ENCODE measurements at places on chromosomes 16 and 17. TPM values are rescaled to one million over a fixed set of nuclear protein-coding genes. Genes with fewer than 3 reads are reported as not detected.
A peak's percentile ranks its signal among the peaks of the same experiment; 100 is the strongest.

The OR1G1 gene
- total RNA-seq = not detected

The KCNH6 gene
- total RNA-seq = not detected

- H3K4me3 ChIP-seq = no peak overlapping the region
- no peak for DNase-seq
- no peak overlapping the region for H3K27ac ChIP-seq
- H3K36me3 ChIP-seq = peaks cover 20% of the 10 kb centered on the region
Measured at GRCh38 chr16:58120234-58120633, 8.9 kb downstream of the CFAP20 start.

DNA sequence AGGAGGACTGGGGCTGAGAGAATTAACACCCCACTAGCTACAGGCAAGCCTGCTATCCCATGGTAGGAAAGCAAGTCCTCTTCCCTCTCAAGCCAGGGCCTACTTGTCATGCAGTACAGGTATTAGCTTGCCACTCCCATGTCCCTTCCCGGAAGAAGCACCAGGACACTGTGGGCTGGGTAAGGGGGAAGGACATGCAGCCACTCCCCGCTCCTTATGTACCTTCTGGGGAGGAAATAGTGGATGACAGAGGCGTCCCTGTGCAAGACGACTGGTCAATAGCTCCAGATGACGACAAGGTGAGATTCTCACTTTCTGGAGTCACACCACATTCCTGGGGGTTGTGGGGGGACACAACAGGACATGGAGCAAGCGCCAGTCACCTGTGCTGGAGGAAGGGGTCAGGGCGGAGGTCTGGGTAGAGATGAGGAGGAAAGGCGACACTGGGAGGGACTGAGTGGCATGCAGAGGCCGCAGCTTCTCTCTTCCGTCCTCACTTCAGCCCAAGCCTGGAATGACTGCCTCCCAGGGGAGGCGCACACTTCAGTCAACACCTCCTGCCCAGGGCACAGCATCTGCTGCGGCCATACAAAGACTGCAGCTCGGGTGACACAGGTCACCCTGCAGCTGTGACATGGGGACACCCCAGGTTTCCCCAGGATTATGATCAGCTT lies 15.1 kb upstream of the FOXJ1 start:
- no peak overlapping the region for H3K4me3 ChIP-seq
- H3K27me3 ChIP-seq = no peaks in the 10 kb centered on the region
- no peaks in the 10 kb centered on the region for H3K36me3 ChIP-seq
- peaks cover 24% of the 10 kb centered on the region for H3K4me1 ChIP-seq
- DNase-seq = peak; percentile 87

GRCh38 chr17:2214047-2214928 lies 89.3 kb downstream of the SMG6 start:
- peaks cover 11% of the 10 kb centered on the region for H3K4me1 ChIP-seq
- H3K4me3 ChIP-seq = no peak overlapping the region
- H3K36me3 ChIP-seq = no peaks in the 10 kb centered on the region
- no peaks in the 10 kb centered on the region for H3K27me3 ChIP-seq
- DNase-seq = no peak
- H3K27ac ChIP-seq = no peak overlapping the region

- peaks cover 53% of the 10 kb centered on the region for H3K36me3 ChIP-seq
- H3K27me3 ChIP-seq = no peaks in the 10 kb centered on the region
- H3K4me1 ChIP-seq = no peaks in the 10 kb centered on the region
- DNase-seq = no peak
- H3K4me3 ChIP-seq = peak overlapping the region; percentile 74
Measured at GRCh38 chr17:8382052-8382879, 727 bp downstream of the RPL26 start.

GRCh38 chr16:75198135-75198600 lies 8.8 kb downstream of the CTRB2 start:
- H3K27me3 ChIP-seq = no peaks in the 10 kb centered on the region
- peak overlapping the region; percentile 34 for H3K4me3 ChIP-seq
- no peak overlapping the region for H3K27ac ChIP-seq
- no peaks in the 10 kb centered on the region for H3K36me3 ChIP-seq
- H3K4me1 ChIP-seq = no peaks in the 10 kb centered on the region
- DNase-seq = no peak

DNA sequence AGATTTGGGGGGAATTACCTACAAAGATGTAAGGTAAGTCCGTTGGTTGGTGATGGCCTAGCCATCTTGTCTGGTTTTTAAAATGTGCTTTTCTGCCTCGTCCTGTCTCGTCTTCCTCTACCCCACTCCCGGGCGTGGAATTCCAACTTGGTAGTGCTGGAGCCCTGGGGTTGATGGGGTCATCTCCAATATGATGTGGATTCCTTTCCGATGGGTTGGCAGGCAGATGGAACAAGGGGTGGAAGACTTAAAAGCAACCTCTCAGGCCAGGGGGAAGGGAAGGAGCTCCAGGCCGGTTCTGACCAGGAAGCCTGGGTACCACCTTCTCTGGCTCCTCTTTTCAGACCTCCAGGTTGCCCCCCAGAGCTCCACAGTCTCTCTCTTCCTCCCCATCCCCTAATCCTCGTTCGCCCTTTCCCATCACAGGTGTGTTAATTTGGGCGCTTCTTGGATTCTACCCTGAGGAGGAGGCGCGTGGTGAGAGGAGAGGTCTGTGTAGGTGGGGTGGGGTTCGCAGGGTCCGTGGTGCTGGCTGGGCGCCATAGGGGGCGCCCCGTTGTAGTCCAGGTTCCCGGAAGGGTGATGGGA lies 5.1 kb upstream of the HOXB2 start:
- no peak for DNase-seq
- no peak overlapping the region for H3K27ac ChIP-seq
- no peaks in the 10 kb centered on the region for H3K27me3 ChIP-seq
- peaks cover 10% of the 10 kb centered on the region for H3K36me3 ChIP-seq
- H3K4me3 ChIP-seq = no peak overlapping the region

- H3K36me3 ChIP-seq = no peaks in the 10 kb centered on the region
- H3K4me3 ChIP-seq = no peak overlapping the region
- no peak for DNase-seq
- H3K4me1 ChIP-seq = peaks cover 20% of the 10 kb centered on the region
Measured at GRCh38 chr16:57041182-57042156, 50.9 kb upstream of the CPNE2 start.

Measured in SJCRH30 (cell line).